DMS53 (cell line): ENCODE measurements at places on chromosomes 5 and 9.

- DNase-seq = no peak
Measured at GRCh38 chr5:38162625-38163024, 95.7 kb upstream of the EGFLAM start.

DNA sequence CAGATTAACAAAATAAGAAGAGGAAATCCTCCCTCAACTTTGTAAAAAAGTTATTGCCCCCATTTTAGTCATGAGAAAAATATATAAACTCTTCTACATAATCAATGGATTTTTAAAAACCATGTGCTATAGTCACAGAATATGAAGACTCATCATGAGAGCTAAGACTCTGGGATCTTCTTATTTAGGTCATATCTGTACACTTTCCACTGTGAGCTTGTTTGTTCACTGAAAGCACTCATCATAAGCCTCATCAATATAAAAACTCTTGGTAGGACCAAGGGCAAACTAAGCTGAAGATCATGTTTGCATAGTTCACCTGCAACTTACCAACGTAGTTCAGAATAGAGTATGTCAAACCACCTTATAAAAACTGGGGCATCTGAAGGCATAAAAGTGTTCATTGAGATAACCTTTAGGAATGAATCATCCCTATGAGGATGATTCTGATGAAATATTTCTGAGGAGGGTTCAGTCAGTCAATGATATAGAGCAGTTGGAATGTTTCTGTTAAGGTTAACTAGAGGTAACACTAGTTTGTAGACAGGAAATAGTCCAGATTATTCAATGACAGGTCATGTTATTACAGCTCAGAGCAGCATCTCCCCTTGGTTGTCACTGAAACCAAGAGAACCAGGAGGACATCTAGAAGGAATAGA, 289.9 kb upstream of the SMC2 start:
- DNase-seq = peak; percentile 21

DNA sequence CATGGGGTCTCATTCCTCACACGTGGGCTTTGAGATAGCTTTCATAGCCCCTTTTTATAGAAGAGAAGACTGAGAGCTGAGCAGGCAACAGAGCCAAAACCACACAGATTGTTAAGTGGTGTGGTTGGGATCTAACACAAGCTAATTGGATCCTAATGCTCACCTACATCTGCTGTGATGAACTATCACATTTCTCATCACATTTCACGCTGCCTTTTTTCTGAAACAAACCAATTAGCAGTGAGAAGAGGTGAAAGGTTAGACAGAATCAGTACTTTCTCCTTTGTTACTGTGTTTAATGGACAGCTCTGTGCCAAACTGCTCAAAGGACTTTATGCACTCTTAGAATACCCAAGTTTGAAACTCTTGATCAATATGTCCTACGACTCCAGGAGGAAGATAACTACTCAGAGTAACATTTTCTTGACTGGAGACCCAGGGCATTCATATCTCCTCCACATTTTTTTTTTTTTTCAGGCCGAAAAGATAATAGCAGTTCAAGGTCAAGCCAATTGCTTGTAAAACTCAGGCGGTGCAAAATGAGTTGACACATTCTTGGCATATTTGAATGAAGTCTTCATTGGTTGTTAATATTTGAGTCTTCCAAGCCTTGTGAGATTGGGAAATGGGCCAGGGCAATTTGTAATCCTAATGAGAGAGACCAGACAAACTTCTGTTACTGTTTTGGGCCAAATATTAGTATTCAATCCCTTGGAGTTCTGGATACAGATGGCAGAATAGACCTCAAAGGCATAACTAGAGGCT, 138.4 kb downstream of the KCTD16 start:
- DNase-seq = no peak

DNA sequence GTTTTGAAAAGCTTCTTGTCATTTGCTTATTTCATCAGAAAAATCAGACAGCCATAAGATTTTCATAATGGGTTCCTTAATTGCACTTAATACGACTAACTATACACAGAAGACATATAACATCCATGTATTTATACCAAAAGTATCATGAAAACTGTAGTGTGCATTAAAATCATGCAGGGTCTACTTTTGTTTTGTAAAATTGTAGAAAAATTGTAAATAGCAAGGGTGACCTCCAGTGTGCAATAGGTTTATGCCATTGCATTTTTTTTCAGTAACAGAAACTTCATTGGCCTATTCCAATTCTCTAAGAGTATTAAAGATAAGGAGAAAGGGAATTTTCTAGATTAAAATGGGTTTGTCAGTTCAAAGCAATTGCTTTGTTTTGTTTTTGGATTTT, 307.6 kb downstream of the KIAA0825 start:
- DNase-seq = no peak

DNA sequence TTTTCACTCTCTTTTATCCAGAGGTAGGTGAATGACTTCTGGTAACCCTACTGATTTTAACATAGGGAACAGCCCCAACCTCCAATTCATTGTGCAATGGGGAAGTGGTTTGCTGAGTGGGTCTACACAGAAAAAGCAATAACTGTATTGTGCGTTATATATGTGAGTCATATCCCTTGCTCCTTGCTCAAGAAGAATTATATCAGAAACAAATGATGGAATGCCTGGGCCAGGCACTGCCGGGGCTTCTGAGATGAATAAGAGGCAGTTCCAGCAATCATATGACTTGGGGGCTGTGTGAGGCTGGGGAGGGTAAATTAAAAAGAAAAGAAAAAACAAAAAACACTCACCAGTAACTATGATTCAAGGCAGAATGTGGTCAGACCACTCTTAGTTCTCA, 79.2 kb upstream of the ABCA1 start:
- DNase-seq = no peak

- peak; percentile 91 for DNase-seq
Measured at GRCh38 chr9:136882109-136882946, 4.0 kb upstream of the TRAF2 start.

GRCh38 chr5:160435532-160435931, 13.9 kb downstream of the PTTG1 start:
- no peak for DNase-seq

GRCh38 chr5:127324756-127325155, 34.2 kb downstream of the MEGF10 start:
- DNase-seq = no peak

DNA sequence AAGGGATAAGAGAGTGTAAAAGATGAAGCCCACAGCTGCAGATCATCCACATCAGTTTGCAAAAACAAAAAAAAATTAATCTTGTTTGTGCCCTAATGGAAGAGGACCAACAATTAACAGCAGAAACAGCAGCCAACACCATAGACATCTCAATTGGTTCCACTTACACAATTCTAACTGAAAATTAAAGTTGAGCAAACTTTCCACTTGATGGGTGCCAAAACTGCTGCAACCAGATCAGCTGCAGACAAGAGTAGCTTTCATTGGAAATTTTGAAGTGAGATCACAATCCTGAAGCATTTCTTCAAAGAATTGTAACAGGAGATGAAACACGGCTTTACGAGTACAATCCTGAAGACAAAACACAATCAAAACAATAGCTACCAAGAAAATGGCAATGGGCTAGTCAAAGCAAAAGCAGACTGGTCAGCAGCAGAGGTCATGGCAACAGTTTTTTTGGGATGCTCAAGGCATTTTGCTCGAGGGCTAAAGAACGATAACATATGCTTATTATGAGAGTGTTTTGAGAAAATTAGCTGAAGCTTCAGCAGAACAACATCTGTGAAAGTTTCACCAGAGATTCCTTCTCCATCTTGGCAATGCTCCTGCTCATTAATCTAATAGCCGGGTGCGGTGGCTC, 4.1 kb upstream of the RBM27 start:
- DNase-seq = no peak

- DNase-seq = no peak
Measured at GRCh38 chr9:110033869-110034268, 174.1 kb downstream of the C9orf152 start.

- no peak for DNase-seq
Measured at GRCh38 chr9:96149533-96150280, 152.3 kb downstream of the HSD17B3 start.
